ENCODE measurements at places on chromosomes 13 and 19.

GRCh38 chr19:28404472-28404871 is 808.5 kb downstream of the UQCRFS1 start:
- DNase-seq, result no peak

DNA sequence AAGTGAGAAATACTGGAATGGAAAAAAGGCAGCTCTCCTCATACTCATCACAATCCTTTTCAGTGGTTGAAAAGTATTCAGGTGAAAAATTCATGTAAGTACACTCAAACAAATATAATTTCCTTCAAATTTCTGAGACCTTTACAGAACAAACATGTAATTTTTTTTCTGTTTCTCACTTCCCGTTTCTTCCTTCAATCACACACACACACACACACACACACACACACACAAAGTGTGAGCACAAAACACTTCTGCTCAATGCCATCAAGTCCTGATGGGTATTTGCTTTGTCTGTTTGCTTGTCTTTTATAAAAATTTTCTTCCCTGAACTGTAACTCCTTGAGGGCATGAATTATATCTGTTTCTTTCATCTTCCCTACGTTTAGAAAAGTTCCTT is 110.6 kb downstream of the LIG4 start:
- DNase-seq, result no peak

- DNase-seq, result no peak
Observed at GRCh38 chr13:112903606-112904195, 65.3 kb upstream of the MCF2L start.

GRCh38 chr19:37817180-37817981 is 38.0 kb upstream of the ZNF573 start:
- no peak for DNase-seq

GRCh38 chr13:39840201-39840600 is 184.7 kb downstream of the COG6 start:
- DNase-seq, result no peak

GRCh38 chr13:77868717-77869116 is 49.9 kb downstream of the EDNRB start:
- no peak for DNase-seq

DNA sequence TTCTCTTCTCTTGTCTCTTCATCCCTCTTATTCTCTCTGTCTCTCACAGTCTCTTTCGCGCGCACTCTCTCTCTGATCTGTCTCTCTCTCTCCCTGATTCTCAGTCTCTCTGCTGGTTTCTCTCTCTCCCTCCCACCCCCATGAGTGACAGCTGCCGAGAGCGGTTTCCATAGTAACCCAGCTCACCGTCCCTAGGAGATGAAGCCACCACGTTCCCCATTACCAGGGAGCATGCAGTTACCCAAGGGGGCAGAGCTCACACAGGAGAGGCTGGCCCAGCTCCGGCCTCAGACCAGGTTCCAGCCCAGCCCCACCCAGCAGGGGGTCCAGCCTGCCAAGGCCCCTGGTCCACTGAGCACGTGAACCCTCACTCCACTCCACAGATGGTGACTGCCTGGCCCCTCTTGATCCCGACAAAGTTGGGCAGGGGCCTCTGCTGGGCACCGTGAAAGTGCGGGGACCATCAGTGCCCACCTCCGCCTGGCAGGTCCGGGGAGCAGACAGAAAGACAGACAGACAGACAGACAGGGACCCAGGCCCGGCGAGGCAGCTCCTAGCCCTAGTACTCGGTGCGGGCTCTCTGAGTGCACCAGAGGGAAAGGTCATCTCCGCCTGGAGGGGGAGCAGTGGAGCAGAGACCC is 50.6 kb downstream of the CELF5 start:
- DNase-seq, result no peak

GRCh38 chr19:31502536-31503170 is 153.4 kb upstream of the TSHZ3 start:
- DNase-seq, result no peak

DNA sequence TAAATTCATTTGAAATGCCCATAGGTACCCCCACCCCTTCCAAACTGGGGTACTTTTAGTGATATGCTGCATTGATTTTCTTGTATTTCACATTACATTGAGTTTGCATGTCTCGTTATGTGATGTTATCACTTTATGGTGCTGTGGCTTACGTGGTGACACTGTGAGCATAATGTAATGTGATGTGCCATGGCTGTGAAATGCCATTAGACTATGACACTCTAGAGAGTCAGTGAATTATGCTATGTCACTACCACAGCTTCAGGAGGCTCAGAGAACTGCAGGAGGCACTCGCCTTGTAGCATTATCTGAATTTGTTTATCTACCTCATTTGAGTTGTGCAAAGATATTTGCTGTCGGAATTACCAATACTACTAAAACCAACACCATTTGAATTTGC is 590.1 kb upstream of the SLC10A2 start:
- no peak for DNase-seq

- no peak for DNase-seq
Observed at GRCh38 chr13:34462843-34463242, 479.2 kb upstream of the NBEA start.

GRCh38 chr19:1650650-1651567 is 1.5 kb downstream of the TCF3 start:
- DNase-seq, result no peak

- DNase-seq, result no peak
Observed at GRCh38 chr13:114177245-114178010, 1.6 kb upstream of the CFAP97D2 start.

- DNase-seq, result peak; percentile 24
Observed at GRCh38 chr19:15702534-15702930, 25.3 kb upstream of the OR10H2 start.

DNA sequence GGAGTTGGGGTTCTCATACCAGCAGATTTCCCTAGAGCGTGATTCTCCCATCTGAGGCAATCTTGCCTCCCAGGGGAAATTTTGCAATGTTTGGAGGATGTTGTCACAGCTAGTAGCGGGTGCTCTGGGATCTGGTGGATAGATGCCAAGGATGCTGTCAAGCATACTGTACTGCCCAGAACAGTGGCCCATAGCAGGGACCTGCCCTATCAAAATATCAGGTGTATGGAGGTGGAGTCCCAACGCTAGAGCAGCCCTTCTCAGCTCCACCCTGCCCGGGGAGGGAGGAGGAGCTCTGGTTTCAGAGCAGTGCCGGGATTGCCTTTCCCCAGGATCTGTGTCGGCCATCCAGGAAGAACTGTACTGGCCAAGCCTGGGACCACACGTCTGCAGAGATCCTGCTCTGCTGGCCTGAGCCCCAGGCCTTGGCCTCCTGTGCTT is 10.9 kb upstream of the QTRT1 start:
- DNase-seq, result no peak

- no peak for DNase-seq
Observed at GRCh38 chr13:76991432-76991795, 467 bp upstream of the CLN5 start.

DNA sequence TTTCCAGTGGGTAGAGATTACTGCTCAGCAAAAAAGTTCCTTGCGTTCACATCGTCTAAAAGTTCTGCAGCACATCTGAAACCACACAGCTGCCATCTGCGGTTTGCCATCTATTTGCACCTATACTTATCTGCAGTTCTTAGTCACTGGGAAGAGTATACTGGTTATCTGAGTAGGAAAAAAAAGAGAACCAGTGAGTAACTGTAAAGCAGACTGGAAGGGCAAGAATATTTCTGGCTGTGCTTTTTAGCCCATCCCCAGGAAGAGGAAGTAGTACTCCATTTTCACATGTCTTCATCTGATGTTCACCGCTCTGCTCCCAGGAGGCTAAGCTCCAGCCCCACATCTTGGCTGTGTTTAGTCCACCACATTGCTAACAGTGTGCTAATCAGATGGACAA is 35.6 kb downstream of the EFNB2 start:
- no peak for DNase-seq

DNA sequence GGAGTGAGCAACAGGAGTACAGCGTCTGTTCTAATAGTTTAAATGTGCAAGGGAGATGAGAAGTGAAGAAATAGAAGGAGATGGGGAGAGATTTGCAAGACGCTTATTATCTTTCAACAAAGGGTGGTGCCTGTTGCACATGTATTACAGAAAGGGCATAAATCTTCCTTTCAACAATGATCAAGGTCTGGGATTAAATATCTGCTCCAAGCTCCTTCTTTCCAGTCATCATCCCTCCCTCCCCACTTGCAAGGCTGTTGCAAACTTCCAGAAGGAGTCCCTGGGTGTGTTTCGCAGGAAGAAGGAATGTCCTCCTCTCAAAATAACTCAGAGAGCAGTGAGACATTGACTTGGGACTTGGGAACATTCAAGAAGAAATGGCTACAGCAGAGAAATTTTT is 63.5 kb upstream of the MYCBP2 start:
- DNase-seq, result no peak

GRCh38 chr19:16325161-16325527 is 518 bp downstream of the KLF2 start:
- no peak for DNase-seq

GRCh38 chr13:26839682-26840081 is 79.1 kb upstream of the GPR12 start:
- no peak for DNase-seq

DNA sequence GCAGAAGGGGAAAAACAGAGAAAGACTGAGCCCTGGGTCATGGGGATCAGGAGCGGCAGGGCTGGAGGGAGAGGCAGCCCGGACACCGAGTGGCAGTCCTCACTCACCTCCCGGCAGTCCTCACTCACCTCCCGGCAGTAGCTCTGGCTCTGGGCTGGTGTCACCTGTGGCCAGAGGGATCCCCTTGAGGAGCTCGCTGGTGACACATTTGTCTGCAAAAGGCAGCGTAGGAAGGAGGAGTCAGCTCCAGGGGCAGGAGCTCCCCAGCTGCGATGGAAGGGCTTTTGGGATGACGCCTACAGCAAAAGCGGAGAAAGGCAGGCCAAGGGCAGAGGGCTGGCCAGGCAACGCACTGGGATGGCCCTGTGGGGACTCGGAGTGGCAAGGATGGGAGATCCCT is 739 bp downstream of the EIF3G start:
- DNase-seq, result no peak

DNA sequence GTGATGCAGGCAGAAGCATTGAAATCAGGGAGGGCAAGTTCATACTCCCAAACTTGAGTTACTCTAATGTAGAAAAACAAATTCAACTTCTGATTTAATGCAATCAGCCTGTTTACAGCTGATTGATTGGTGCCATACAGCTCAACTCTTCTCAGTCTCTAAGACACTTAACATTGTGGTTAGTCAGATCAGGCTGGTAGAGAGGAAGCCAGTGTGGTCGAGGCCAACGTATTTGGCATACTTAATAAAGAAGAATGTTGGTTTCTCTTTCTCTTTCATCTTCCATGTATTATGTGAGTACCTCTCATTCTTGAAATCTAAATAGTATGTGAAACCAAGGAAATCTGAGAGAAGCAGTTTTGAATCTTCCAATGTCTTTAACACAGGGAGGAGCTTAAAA is 255.0 kb upstream of the SLITRK1 start:
- no peak for DNase-seq

DNA sequence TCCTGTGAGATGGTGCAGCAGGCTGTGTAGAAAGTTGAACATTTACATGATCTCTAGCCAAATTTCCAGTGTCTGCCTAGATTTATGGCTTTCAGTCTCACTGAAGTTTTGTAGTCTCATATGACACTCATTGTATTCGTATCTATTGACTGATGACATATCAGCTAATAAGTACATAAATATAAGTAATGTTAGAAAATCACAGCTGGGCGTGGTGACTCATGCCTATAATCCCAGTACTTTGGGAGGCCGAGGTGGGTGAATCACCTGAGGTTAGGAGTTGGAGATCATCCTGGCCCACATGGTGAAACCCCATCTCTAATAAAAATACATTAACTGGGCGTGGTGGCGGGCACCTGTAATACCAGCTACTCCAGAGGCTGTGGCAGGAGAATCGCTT is 54.7 kb upstream of the HTR2A start:
- DNase-seq, result no peak

DNA sequence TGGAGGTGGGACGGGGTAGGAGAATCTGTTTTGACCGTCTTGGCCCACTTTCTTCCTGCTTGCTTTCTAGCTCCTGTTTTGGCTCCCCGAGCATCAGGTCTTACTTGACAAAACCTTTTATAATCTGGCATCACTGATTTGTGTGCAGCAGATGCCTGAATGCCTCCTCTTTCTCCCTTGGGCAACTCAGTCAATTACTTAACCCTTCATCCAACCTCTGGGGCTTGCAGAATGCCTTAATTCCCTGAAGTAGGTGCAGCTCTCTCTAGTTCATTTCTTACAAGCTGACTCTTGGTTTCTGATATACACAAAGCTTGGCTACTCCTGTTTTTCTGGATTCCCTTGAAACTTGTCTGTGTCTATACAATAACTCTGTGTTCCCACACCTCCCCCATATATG is 5.7 kb upstream of the NUP58 start:
- no peak for DNase-seq

DNA sequence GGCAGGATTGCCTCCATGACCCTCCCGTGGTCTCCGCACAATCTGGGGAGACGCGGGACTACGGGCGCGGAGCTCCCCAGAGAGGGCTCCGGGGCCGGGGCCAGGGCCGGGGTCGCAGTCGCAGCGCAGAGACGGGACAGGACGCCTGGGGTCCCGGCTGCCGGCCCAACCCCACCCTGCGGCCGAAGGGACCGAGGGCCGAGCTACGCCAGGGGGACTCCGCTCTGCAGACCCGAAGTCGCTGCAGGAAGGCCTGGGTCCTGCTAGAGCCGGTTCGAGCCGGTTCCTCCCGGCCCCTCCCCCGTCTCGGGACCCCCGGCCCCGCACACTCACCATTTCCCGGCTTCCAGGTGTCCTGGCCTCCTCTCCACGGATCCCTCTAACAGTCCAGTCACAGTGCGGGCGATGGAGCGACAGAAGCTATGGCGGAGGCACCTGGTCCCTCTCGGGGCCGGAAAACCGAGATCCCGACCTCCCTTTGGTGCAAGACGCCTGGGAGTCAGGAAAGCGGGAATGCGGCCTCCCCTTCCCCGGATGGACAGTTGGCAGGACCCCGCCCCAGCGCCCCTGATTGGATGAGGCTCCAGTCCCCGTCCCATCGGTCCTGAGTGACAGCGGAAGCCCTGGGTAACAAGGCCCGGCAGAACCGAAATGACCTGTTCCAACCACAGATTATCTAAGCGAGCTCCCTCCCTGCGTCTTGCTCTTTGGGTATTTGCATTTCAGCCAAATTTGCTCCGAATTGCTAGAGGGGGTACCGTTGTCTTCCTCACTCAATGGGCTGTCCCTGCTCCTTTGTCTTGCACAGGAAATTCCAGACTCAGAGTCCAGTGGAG is at the start of gene ZNF625:
Gene ZNF625 (minus strand): TSS at position 512 of the 836 bp plus-strand sequence. CDS start 176 bp downstream, at position 336.
- DNase-seq, result peak; percentile 70

DNA sequence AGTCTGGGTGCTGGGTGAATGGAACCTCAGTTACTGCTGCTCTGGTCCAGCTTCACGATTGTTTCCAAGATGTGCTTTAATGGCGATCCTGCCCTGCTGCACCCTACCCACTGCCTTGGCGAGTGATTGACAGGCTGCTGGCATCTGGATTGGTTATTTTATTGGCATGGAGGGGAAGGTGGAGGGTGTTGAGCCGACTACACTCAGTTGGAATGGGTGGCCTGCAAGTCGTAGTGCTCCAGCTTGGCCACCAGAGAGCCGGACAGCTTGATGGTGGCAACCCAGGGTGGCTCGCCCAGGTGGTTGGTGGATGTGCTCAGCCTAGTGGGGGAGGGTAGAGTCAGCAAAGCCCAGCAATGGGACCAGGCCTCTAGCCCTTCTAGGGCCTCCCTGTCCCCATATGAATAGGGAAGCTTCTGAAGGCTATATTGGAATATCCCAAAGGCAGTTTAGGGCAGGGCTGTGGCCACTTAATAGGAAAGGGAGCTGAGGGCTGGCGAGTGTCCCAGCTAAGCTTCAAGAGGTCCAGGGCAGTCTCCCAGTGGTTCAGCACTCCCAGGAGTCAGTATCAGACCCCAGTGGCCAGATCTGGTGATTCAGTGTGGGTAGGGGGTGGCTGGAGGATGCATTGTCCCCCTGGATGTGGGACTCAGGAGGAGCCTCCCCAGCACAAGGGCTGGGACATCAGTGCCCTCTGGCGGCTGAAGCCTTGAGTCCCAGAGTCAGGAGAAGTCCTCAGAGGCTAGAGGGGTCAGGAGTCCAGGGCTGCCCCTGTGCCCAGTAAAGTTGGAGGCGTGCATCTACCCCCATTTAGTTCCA is 3.4 kb downstream of the GGN start:
- no peak for DNase-seq

All from foreskin melanocyte (primary cell).